ENCODE measurements at places on chromosomes 5 and 9.

DNA sequence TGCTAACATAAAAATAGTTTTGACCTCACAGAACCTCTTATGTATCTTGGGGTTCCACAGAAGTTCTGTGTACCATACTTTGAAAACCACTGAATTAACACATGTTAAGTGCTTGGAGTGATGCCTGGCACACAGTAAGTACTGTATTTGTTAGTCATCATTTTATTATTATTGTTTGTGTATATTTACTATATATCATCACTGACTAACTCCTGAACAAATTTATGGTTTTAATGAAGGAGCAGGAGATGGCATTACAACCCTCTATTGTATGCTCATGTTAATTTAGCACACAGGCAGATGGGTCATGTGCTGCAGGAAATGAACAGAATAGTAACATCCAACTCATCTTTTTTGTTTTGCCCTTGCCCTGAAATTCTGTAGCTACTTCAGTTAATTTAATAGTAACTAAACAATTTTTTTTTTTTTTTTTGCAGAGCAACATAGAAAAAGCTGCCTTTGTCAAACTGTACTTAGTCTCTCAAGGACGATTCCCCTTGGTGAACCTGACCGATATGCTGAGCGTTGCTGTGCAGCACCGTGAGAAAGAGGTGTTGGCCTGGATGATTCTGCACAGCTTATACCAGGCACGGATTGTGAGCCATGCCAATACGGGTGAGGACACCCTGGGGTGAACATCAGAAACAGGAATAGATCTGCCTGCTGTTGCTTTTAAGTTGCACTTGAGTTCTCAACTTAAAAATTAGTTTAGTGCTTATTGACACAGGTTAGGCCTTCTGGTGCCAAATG lies 45.4 kb downstream of the HACD4 start:
- no peak for DNase-seq

DNA sequence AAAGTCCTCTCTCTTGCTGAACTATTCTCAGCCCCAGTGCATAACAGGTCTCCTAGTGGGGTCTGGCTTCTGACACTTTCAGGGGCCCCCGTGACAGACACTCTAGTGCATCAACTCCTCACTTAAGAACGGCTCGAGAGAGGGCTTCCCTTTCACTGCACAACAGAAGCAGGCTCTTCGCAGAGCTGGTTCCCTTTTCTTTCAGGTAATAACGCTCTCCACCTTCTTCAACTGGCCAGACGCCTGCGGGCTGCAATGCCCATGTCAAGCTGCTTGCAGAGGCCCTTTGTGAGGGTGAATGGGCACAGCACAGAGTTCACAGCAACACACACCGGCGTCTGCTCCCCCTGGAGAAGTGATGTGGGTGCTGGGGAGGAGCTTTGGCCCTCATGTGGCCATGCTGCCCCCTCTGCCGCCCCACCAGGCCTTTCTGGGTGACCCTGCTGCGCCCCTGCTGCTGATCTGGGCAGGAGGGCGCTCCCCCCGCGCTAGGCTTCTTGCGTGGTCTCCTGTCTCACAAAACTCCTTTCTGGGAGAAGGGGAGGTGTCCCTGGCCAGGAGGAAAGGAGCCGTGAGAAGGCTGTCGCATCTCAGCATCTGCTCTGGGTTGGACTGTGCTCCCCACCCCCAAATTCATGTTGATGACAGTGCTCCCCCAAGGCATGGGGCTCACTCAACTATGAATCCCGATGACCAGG lies 2.4 kb downstream of the MRPL36 start:
- no peak for DNase-seq

DNA sequence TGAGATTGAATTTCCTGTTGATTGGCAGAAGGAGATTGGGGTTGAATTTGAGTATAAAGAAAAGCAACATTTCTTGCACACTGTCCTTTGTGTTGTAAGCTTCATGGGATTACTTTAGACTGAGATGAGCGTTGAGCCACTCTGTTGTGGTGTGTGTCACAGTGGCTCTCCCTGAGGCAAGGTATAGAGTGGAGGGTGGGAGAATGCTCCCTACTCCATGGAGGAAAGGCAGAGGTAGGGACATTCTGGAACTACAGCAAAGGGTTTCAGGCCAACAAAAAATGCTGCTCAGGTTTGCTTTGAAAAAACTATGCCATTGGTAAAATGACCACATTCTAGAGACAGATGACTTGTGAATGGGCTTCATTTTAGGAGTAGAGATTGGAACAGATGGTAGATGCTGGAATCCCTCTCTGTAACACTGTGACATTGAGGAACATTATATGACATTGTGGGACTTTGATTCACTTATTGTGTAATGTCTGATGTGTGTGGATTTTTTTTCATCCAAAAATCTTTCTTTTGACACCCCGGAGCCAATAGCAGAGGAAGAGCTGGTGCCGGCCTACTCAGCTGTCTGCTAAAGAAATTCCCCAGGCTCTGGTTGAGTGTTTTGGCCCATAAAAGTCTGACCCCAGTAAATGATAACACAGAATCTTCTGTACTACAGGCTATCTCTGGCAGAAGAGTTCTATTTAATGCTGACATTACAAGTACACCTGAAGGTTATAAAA lies 6.2 kb upstream of the CEP120 start:
- DNase-seq: no peak

GRCh38 chr9:114176624-114177291 lies 21.4 kb downstream of the COL27A1 start:
- DNase-seq: no peak

- no peak for DNase-seq
Measured at GRCh38 chr5:149274939-149275338, 3.3 kb downstream of the AFAP1L1 start.

DNA sequence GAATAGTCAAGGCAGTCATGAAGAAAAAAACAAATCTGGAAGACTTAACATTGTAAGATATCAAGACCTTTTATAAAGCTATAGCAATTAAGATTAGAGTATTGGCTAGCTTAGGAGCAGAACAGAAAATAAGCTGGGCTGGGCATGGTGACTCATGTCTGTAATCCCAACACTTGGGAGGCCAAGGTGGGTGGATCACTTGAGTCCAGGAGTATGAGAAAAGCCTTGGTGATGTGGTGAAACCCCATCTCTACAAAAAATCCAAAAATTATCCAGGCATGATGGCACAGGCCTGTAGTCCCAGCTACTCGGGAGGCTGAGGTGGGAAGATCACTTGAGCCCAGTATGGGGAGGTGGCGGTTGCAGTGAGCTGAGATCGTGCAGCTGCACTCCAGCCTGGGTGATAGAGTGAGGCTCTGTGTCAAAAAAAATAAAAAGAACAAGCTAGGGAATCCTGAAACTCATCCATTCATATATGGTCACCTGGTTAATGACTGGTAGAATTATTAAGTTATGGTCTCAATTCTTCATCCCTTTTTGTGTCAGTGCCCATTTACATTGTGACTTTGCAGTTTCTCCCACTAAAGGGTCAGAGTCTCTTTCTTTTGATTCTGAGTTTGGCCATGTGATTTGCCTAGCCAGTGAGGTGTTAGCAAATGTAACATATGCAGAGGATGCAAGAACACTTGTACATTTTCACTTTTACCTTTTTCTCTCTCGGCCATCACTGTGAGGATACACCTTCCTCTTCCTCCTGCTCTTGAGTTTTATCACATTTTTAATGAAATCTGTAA lies 144.6 kb upstream of the SGCD start:
- DNase-seq: no peak

DNA sequence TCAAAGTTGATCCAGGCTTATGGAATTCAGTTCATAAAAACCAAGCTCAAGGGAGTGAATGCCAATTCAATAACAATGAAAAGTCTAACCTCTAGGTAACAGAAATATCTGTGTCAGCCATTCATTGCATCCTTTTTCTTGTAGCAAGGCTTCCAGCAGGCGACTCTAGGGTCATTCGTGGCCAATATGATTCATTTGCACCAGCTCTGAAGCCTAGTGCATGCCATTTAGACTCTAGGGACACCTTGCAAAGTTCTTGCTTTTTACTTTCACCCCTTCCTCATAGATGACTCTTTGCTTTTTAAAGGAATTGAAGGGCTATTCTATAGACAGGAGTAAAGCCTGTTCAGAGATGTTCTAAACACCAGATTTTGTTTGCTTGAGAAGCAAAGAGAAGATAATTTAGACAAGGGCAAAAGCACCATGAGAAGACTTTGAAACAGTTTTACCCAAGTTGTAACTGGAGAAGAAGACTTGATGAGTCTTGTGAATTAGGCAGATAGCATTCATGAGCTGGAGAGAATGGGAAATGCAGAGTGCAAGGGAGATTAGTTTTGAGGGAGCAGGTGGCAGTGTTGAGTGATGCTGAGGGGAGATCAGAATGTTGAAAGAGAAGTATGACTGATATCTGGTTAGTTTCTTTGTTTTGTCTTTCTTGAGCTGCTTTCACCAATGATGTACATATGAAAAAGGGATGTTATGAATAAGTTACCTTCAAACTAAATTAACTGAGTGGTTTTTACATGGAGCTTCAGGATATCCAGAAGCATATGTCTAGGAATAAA lies 94.5 kb downstream of the F2RL2 start:
- no peak for DNase-seq

DNA sequence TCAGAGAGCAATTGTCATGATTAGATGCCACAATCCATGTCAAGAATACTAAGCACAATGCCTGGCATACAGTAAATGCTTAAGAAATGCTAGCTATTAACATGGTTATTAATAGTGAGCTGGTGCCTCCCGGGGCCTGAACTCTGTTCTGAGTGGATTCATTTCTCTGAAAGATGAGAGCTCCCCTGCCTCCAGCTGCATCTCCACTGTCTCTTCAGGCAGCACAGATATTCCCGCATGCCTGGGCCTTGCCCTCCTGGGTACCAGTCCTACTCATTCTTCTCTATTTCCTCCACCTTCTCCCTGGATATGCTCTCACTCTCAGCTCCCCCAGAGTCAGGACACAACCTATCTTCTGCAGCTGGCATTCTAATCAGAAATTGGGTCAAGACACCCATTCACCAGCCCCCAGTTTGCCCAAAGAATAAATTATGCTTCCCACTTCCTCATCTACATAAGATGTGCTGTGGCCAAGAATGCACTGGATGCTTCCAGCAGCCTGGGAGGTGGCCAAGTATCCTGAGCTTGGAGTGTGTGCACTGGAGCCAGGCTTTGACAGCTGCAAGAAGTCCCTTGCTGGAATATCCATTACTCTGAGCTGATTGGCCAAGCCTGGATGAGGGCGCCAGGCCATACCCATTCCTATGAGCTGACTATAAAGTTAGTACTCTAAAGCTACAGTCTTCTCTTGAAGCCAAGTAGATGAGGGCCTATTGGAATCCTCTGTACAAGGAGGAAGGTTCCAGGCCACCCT lies 669.0 kb downstream of the ACTL7B start:
- DNase-seq: no peak

GRCh38 chr5:125343015-125343414 lies 596.6 kb upstream of the ZNF608 start:
- no peak for DNase-seq

- no peak for DNase-seq
Measured at GRCh38 chr5:172347496-172348052, 64.0 kb upstream of the UBTD2 start.

DNA sequence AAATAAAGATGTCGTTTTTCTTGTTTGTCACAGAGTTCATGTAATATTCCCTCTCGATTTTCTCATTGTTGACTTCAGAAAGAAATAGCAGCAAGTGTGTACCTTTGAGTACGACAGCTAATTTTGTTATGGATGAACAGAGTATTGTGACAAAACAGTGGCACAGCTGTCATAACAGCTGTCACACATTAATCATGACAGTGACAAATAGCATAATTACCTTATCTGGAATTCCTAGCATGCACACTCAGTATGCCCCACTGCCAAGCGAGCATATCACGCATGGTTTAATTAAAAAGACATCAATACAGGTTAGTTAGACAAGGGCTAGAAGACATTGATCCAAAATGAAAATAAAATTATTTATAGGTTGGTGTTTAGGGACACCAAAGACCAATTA lies 375.1 kb downstream of the SPATA31D1 start:
- DNase-seq: no peak

DNA sequence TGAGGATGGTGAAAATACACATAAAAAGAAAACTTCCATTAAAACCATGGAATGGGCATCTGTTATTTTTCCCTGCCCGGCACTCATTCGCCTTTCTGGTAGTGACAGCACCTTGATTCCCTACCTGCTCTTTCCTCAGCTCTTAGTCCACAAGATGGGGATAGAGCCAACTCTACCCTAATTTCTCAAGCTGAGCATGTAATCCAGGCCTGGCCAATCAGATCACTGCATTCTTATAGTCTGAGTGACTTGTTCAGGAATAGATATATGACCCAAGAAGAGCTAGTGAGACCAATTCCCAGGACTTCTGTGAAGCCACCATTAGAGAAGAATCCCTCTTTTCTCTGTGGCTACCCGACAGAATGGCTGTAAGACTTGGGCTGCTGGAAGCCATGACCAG lies 58.1 kb downstream of the TSSK1B start:
- DNase-seq: no peak

DNA sequence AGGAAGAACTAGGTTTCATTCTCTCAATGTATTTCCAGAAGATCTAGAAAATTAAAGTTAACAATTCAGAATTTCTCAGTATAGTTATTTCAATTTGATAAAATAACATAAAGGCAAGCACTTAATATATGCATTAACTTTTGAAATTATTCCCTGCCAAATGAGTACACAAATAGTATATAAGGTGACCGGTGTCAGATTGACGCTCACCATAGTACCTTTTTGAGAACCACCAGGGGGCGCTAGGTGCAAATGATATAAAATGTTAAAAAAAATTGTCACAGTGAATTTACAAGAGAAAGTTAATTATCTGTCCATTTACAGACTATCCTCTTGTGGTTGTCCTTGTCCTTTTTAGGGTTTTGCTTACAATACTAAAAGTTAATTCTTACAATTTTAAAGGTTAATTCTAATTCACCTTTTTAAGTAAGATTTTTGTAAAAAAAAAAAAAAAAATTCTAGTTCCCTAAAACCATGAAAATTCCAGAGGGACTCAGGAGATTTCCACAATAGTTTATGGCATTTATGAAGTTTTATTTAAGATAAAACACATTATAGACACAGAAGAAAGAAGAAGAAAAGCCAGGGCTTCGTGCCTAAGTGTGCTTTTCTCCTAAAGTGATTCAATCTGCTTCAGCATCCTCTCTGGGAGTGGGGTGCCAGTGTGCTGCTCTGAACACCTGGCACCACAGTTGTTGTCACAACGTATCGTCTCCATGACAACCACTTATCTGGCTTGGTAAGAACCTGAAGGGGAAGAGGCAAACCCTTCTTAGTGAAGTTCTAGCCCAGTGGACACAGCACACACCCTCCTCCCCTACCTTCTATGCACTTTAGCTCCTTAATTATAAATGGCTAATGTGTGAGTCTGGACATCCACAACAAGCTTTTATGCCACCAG lies 1.7 kb downstream of the ADAMTS16 start:
- no peak for DNase-seq

- no peak for DNase-seq
Measured at GRCh38 chr5:37720550-37720952, 119.3 kb downstream of the GDNF start.

DNA sequence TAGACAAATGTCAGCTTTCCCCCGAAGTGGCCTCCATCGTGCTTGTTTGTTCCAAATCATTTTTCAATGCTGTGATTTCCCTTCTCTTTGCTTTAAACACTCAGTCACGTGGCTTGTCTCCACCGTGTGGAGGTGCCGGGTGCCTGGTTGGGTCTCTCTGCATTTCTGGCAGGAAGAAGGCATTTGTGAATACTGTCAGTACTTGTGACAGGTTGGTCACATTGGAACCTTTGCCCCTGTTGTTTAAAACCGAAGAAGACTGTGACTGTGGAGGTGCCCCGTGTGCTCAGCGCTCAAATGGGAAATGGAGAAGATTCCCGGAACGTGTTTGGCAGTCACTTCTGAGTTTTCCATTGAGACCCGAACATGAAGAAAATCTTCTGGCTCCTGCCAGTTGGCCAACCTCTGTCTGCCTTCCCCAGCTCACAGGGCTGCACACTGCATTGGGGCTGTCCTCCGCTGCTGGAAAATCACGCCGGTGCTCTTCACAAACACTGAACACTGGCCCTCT lies 74.6 kb downstream of the LMNB1 start:
- DNase-seq: no peak

Data from HS-5 (cell line).